ENCODE measurements at places on chromosomes 12 and 14. TPM values are rescaled to one million over a fixed set of nuclear protein-coding genes. Genes with fewer than 3 reads are reported as not detected.

DNA sequence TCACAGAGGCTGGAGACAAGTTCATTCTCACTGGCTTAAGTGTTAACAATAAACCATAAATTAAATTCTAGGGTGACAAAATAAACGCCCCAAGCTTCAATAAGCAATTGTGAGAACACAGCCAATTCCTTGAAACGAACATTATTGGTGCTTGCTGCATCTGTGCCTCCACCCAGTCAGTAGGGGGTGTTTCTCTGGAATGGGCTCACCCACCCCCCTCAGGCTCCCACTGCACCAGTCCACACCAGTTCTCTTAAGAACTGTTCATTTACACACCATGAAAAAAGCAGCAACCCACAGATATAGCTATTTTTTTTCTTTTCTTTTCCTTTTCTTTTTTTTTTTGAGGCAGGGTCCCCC, 34.7 kb downstream of the CDC42BPB start:
- H3K27me3 ChIP-seq: no peaks in the 10 kb centered on the region
- H3K27ac ChIP-seq: no peak overlapping the region
- DNase-seq: no peak
- H3K36me3 ChIP-seq: peaks cover 7% of the 10 kb centered on the region
- H3K4me3 ChIP-seq: no peak overlapping the region

- no peak overlapping the region for H3K4me3 ChIP-seq
- H3K4me1 ChIP-seq: peaks cover 16% of the 10 kb centered on the region
- peaks cover 5% of the 10 kb centered on the region for H3K36me3 ChIP-seq
These were observed 4.5 kb downstream of the ABCB9 start for GRCh38 chr12:122961531-122962329.

DNA sequence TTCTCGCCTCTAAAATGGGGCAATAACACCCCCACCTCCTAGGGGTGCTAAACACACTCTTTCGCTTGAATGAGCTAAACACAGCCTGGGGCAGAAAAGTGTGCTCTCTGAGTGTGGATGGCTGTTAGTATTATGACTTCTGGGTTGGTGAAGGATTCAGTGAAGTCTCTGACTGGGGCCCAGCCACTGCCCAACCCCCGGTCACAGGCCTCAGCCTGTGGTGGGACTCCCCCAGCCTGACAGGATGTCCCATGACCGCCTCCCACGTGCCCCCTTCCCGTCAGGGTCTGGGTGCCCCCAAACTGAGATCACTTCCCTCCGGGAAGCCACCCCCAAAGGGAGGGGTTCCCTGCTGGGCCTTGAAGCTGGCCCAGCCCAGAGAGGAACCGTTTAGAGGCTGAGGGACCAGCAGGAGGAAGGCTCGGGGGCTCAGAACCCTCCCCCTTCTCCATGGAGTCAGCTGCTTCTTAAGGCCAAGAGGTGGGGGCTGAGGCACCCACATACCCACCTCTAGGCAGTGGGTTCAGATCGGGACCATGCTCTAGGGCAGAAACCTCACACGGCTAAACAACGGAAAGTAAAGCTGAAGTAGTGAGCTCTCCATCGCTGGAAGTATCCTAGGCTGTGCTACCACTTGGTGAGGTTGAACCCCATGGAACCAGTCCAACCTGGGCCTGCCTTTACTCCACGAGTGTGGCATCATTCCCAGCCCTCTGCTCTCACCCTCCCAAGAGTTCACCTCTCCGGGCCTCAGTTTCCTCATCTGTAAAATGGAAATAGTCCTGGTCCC, 13.8 kb downstream of the DTX1 start:
- no peak overlapping the region for H3K27ac ChIP-seq
- no peaks in the 10 kb centered on the region for H3K4me1 ChIP-seq
- H3K4me3 ChIP-seq: no peak overlapping the region

GRCh38 chr12:101696251-101697196, 916 bp upstream of the CHPT1 start:
- peak overlapping the region; percentile 79 for H3K4me3 ChIP-seq
- DNase-seq: no peak
- no peaks in the 10 kb centered on the region for H3K36me3 ChIP-seq
- H3K27ac ChIP-seq: no peak overlapping the region
- H3K27me3 ChIP-seq: no peaks in the 10 kb centered on the region

DNA sequence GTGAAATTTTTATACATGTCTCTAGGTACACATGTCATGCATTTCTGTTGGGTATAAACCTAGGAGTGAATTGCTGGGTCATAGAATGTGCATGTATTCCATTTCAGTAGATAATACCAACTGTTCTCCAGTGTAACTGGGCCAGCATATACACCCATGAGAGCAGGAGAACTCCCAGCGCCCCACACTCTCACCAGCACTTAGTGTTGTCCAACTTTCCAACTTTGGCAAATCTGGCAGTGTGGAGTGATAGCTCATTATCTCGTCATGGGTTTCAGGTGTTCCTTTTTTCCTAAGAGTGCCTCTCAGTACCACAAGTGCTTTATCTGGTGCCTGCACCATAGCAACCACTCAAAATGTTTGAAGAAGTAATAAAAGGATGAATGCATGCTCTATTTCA, 40.1 kb downstream of the NGB start:
- no peaks in the 10 kb centered on the region for H3K36me3 ChIP-seq
- H3K27me3 ChIP-seq: no peaks in the 10 kb centered on the region
- H3K27ac ChIP-seq: no peak overlapping the region
- no peak overlapping the region for H3K4me3 ChIP-seq

GRCh38 chr12:40446385-40446784, 221.6 kb downstream of the LRRK2 start:
- H3K4me1 ChIP-seq: no peaks in the 10 kb centered on the region
- DNase-seq: peak; percentile 13
- no peaks in the 10 kb centered on the region for H3K27me3 ChIP-seq
- H3K4me3 ChIP-seq: no peak overlapping the region
- H3K27ac ChIP-seq: no peak overlapping the region
- H3K36me3 ChIP-seq: no peaks in the 10 kb centered on the region

DNA sequence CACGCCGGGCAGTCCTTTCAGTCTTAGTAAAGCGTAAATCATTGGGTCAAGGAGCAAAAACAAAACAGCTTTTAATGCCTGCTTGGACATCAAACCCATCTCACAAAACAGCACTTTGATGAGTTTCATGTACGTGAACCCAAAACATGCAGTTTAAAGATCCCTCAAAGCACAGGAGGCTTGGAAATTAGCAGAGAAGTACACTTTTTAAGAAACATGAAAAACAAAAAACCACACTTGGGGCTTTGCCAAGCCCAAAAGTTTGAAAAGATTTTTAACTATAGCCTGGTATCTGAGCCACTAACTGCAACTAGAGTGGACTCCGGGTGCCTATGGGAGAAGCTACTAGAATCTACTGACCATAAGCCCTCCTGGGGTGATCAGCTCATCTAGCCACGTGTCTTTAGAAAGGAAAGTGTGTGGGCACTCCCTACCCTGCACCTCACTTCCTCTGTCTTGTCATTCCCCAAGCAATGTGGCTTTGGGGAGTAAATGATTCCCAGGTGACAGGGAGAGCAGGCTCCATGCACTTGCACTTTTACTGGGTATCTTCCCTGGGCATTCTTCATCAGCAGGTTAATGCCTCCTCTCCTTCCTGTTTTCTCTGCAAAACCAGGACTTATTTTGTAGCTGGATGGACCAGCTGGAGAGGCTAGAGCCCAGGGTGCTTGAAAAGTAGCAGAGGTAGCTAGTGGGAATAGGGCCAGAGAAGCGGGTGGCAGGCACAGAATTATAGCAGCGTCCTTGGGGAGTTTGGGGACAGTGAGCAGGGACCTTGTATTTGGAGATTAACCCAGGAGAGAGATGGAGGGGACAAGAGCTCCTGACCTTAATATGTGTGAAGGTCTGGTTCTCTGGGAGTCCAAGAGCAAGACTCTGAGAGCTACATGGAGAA, 339.3 kb downstream of the BCL11B start:
- H3K27ac ChIP-seq: no peak overlapping the region
- H3K27me3 ChIP-seq: peaks cover 22% of the 10 kb centered on the region
- H3K4me1 ChIP-seq: no peaks in the 10 kb centered on the region
- no peak overlapping the region for H3K4me3 ChIP-seq
- DNase-seq: no peak

DNA sequence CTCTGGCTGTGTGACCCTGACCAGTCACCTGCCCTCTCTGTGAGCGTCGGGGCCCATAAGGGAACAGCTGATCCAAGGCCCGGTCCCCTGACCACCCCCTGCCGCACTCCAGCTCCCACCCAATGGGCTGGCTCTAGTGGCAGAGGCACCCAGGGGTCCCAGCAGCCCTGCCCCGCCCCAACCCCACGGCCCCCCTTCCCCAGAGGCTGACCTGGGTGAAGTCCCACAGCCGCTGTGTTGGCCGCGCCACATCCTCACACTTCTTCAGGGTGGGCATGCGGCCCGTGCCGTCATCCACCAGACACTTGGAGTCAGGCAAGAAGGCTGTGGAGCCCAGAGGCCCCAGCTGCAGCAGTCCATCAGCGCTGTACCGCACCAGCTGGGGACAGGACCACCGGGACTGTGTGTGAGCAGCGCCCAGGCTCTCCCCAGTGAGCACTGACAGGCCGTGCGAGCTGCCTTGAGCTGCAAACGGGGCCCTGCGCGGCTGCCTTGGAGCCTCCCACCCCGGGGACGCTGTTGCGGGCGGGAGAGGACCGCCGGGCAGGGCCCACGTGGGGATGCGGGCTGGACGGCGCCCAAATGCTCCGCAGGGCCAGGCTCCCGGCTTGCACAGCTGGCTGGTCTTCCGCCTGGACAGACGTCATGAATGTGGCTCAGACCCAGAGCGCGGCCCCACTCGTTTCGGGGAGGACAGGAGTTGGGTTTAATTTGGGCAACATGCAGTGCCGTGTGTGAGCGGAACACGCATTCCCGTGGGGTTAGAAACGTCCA, 53.5 kb downstream of the NOC4L start:
- H3K27ac ChIP-seq: no peak overlapping the region
- no peak overlapping the region for H3K4me3 ChIP-seq
- peaks cover 7% of the 10 kb centered on the region for H3K27me3 ChIP-seq
- no peak for DNase-seq

GRCh38 chr12:100266585-100266834, 369 bp downstream of the DEPDC4 start:
- peak overlapping the region; percentile 92 for H3K4me3 ChIP-seq
- peak overlapping the region; percentile 78 for H3K27ac ChIP-seq
- no peaks in the 10 kb centered on the region for H3K27me3 ChIP-seq
- H3K36me3 ChIP-seq: no peaks in the 10 kb centered on the region
- no peak for DNase-seq

GRCh38 chr12:91567100-91567485, 384.5 kb upstream of the DCN start:
- no peak overlapping the region for H3K4me3 ChIP-seq
- no peaks in the 10 kb centered on the region for H3K36me3 ChIP-seq
- H3K4me1 ChIP-seq: no peaks in the 10 kb centered on the region

DNA sequence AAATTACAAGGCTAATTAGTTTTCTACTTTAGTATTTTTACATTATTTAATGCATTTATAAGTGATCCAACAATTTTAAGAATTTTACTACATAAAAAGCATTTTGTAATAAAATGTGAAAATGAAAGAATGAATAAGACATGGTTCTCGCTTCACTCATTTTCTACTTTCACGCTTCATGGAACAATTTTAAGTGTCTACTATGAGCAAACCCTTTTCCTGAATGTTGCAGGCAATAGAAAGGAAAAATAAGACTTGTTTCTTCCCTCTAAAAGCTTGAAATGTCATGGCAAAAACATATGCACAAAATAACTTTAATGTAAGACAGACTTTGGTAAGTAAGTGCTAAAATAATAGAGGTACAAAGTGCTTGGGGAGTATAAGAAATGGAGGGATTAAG, 205.7 kb upstream of the HMGA2 start:
- H3K36me3 ChIP-seq: no peaks in the 10 kb centered on the region
- H3K27ac ChIP-seq: no peak overlapping the region
- no peak overlapping the region for H3K4me3 ChIP-seq
- DNase-seq: no peak
- H3K27me3 ChIP-seq: no peaks in the 10 kb centered on the region
- peaks cover 3% of the 10 kb centered on the region for H3K4me1 ChIP-seq

GRCh38 chr12:94545935-94546771, 86.5 kb upstream of the CEP83 start:
- H3K4me1 ChIP-seq: peaks cover 2% of the 10 kb centered on the region
- H3K36me3 ChIP-seq: no peaks in the 10 kb centered on the region
- no peak for DNase-seq
- H3K27ac ChIP-seq: no peak overlapping the region
- no peaks in the 10 kb centered on the region for H3K27me3 ChIP-seq
- no peak overlapping the region for H3K4me3 ChIP-seq

GRCh38 chr12:18967814-18968213, 161.7 kb upstream of the PLEKHA5 start:
- no peaks in the 10 kb centered on the region for H3K36me3 ChIP-seq
- no peak overlapping the region for H3K27ac ChIP-seq
- H3K27me3 ChIP-seq: no peaks in the 10 kb centered on the region
- no peaks in the 10 kb centered on the region for H3K4me1 ChIP-seq

DNA sequence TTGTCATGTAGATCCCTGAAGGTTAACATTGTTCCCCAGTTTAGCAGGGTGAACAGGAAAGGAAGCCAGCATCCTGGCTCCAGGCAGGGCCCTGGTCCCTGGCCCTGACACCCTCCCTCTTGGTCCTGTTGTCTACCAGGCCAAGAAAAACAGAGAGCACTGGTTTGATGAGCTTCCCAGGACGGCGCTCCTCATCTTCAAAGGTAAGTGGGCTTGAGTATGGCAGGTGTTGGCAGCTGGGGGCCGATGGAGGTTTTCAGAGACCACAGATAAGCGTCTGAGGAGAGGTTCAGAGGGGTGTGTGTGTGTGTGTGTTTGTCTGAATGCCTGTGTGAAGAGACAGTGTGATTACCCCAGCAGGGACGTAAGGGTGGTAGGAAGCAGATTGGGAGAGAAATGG, 56.3 kb downstream of the SLC8B1 start:
- H3K27me3 ChIP-seq: no peaks in the 10 kb centered on the region
- H3K36me3 ChIP-seq: peaks cover 4% of the 10 kb centered on the region
- no peaks in the 10 kb centered on the region for H3K4me1 ChIP-seq
- no peak overlapping the region for H3K27ac ChIP-seq
- DNase-seq: no peak

DNA sequence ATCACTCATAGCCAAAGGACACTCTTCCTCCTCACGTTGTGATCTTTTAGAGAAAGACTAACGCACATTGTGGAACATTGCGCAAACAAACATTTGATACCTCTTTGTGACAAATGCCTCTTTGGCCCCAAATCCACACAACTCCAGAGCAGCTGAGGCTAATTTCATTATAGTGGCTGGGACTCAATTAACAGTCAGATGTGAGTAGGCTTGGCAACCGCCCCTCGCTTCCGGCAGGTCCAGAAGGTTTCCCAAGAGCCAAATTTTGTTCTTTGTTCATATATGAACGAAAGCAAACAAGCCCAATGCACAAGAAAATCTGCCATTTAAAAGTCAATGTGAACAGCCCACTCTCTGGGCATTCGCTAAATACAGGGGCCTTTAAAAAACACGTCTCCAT, 273.9 kb downstream of the GLT1D1 start:
- H3K36me3 ChIP-seq: no peaks in the 10 kb centered on the region
- H3K4me1 ChIP-seq: no peaks in the 10 kb centered on the region
- no peaks in the 10 kb centered on the region for H3K27me3 ChIP-seq

GRCh38 chr12:23855813-23856212, 93.7 kb downstream of the SOX5 start:
- no peak overlapping the region for H3K4me3 ChIP-seq
- H3K36me3 ChIP-seq: no peaks in the 10 kb centered on the region
- H3K27ac ChIP-seq: no peak overlapping the region

- no peak for DNase-seq
- H3K4me1 ChIP-seq: peaks cover 1% of the 10 kb centered on the region
- no peaks in the 10 kb centered on the region for H3K36me3 ChIP-seq
- H3K4me3 ChIP-seq: no peak overlapping the region
- H3K27me3 ChIP-seq: no peaks in the 10 kb centered on the region
- no peak overlapping the region for H3K27ac ChIP-seq
These were observed 49.9 kb upstream of the ZDHHC17 start for GRCh38 chr12:76713986-76714385.

- H3K4me3 ChIP-seq: no peak overlapping the region
- H3K36me3 ChIP-seq: no peaks in the 10 kb centered on the region
- H3K27ac ChIP-seq: no peak overlapping the region
These were observed 1.1 kb upstream of the ITGA7 start for GRCh38 chr12:55708695-55709233.

CDKL1 gene
- polyA plus RNA-seq: 4.7 TPM

RNFT2 gene
- 0.95 TPM for polyA plus RNA-seq

Measured in keratinocyte (primary cell).